Tibial artery (tissue), 4 donors: ENCODE measurements at places on chromosomes 4 and X.

DNA sequence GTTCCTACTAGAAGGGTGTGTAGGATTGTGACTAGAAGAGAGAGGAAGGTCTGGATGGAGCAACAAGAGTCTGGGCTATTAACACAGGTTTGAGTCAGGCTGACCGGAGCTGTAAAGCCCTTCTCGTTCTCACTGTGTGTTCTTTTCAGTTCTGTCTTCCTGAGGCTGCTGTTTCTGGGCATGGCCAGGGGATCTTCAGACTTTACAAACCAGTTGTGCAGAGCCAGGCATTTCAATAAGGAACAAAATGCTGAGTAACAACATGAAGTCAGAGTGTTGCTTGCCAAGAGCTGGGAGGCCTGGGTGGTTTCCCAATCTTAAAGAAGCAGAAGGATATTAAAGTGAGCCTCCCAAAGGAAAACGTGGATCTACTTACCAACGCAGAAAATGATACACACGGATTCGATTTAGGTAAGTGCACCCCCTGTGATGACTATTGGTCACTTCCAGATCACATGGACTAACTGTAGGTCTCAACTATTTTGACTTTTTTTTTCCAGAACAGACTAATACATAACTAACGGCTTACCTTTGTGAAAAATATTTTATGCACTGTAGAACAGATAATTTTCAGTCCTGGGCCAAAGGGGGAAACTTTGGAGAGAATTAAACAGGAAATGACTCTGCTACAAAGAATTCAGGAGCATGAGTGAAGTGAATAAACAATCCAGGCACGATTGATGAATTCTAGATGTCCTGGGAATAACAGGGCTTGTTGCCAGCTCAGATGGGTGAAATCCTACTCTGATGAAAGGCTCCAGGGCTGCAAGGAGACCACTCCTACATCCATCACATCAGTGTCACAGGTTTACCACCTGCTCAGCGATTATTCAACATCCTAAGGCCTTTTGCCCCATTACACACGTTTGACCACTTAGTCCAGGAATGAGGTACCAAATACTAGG is 94.5 kb downstream of the ANXA3 start:
- peaks cover 24% of the 10 kb centered on the region for H3K4me1 ChIP-seq
- peak overlapping the region; percentile 72 for H3K27ac ChIP-seq
- no peaks in the 10 kb centered on the region for H3K36me3 ChIP-seq
- DNase-seq = peak; percentile 89
- no peaks in the 10 kb centered on the region for H3K27me3 ChIP-seq

- no peaks in the 10 kb centered on the region for H3K36me3 ChIP-seq
- H3K4me3 ChIP-seq = no peak overlapping the region
- no peak overlapping the region for H3K27ac ChIP-seq
- no peak for DNase-seq
- H3K4me1 ChIP-seq = no peaks in the 10 kb centered on the region
- no peaks in the 10 kb centered on the region for H3K27me3 ChIP-seq
Observed at GRCh38 chrX:12709047-12709446, 82.2 kb upstream of the PRPS2 start.

GRCh38 chrX:22296871-22297270 is 24.2 kb downstream of the CBLL2 start:
- H3K27ac ChIP-seq = no peak overlapping the region
- DNase-seq = no peak

- no peaks in the 10 kb centered on the region for H3K36me3 ChIP-seq
- H3K4me3 ChIP-seq = no peak overlapping the region
- no peaks in the 10 kb centered on the region for H3K27me3 ChIP-seq
- no peak for DNase-seq
- H3K27ac ChIP-seq = no peak overlapping the region
- no peaks in the 10 kb centered on the region for H3K4me1 ChIP-seq
Observed at GRCh38 chr4:86223472-86223871, 136.4 kb downstream of the MAPK10 start.

DNA sequence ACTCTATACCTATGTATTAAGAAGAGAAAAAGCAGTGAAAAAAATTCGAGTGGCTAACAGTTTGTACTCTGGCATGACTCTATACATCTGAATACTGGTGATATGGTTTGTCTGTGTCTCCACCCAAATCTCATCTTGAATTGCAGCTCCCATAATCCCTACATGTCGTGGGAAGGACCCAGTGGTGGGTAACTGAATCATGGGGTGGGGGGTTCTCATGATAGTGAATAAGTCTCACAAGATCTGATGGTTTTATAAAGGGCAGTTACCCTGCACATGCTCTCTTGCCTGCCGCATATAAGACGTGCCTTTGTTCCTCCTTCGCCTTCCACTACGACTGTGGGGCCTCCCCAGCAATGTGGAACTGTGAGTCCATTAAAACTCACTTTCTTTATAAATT is 70.4 kb downstream of the LRBA start:
- no peaks in the 10 kb centered on the region for H3K4me1 ChIP-seq
- no peak overlapping the region for H3K4me3 ChIP-seq
- H3K27ac ChIP-seq = no peak overlapping the region
- no peaks in the 10 kb centered on the region for H3K36me3 ChIP-seq
- no peaks in the 10 kb centered on the region for H3K27me3 ChIP-seq
